ENCODE measurements at places on chromosomes 16 and 17. TPM values are rescaled to one million over a fixed set of nuclear protein-coding genes. Genes with fewer than 3 reads are reported as not detected.

- no peak for DNase-seq
Measured at GRCh38 chr17:58785097-58785496, 29.4 kb downstream of the PPM1E start.

DNA sequence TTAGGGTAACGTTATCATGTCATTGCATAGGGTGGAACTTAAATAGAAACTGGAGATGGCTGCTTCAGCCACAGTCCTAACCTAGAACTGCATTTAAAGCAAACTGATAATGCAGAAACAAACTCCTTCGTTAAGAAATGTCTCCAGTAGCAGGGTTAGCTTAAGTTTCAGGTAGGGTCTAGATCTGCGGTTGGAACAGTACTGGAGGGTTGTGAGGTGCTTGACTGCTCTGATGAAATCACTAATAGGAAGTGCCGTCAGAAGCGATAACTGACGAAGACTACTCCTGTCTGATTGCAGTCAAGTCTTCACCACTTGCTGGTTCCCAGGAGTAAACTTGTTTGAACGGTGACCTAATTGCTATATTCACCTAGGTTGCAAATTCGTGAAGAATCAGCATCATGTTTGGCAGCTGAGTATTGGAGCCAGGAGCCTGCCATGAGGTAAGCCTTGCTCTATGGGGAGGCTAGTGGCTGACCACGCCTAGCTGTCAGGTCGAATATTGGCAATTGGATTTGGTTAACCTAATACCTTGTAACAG is 24.5 kb downstream of the TRPV2 start:
- DNase-seq = no peak

C16orf96 gene
- total RNA-seq = 0.10 TPM

EMC6 gene
- total RNA-seq = 62.4 TPM

GNGT2 gene
- total RNA-seq = not detected

TMEM235 gene
- not detected for total RNA-seq
